ENCODE measurements at places on chromosomes 6 and 20.

DNA sequence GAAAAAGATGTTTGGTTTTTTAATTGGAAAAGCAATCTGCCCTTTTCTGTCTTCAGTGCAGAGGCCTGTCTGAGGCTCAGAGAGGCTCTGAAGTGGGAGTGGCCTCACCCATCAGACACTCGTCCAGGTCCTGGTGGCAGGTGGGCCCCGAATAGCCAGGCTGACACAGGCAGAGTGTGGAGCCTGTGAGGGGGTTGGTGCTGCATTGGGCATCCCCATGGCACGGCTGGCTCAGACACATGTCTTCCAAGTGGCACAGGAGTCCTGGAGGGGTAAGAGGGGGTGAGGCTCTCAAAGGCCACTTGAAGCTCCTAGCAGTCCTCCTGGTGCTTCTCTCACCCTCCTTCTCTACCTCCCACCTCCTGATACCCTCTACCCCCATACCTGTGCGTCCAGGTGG is 3.8 kb downstream of the NOTCH4 start:
- no peak for DNase-seq

- DNase-seq: no peak
Measured at GRCh38 chr6:125924169-125924568, 32.4 kb upstream of the HINT3 start.

DNA sequence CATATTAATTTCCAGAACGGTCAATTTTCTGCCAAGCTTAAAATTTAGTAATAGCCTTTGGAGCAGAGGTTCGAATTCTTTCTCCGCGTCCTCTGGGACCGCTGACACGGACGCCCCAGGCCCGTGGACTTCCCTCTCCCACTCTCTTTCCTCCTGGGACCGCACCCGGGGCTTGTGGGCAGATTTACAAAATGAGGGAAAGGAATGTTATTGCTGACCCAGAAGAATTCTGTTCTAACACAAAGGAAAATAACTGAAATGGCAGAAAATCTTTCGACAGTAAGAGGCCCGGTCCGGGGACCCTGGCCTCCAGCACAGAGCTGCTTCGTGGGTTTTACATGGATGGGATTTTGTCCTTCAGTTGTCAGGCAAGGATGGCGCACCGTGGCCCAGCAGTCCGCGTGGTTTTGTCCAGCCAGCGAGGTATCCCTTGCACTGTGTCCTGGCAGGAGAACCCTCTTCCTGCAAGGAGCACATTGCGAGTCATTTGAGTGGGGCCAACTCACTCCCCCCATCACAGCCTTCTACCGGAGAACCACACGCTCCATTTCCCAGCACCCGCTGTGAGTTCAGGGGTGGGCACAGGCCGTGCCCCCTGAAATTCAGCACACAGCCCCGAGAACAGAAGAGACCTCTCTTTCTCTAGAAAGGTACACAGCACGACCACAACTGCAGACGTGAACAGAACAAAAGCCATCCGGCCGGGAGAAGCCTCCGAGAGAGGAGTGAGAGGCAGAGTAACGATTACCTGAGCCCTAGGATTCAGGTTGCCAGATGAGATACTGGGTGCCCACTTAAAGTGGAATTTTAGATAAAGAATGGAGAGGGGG is 106.0 kb upstream of the AFDN start:
- DNase-seq: no peak

DNA sequence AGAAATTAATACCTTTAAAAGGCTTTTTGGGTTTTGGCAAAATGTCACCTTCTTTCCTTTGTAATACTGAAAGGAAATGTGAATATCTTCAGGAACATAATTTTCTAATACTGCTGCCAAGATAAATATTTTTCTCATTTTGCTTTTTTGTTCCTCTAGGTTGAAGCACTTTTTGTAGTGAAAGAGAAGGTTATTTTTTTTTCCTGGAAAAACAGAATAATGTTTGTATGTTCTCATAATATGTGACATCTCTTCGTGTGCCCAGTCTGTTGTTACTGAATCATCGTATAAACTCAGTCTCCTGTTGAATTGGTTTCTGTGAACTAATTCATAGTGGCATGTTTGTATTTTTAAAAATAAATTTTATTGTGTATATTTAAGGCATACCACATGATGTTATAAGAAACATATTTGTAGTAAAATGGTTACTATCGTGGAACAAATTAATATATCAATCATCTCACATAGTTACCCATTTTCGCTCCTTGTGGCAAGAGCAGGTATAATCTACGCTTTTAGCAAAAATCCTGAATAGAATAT is 74.4 kb downstream of the SH3BGRL2 start:
- DNase-seq: no peak

DNA sequence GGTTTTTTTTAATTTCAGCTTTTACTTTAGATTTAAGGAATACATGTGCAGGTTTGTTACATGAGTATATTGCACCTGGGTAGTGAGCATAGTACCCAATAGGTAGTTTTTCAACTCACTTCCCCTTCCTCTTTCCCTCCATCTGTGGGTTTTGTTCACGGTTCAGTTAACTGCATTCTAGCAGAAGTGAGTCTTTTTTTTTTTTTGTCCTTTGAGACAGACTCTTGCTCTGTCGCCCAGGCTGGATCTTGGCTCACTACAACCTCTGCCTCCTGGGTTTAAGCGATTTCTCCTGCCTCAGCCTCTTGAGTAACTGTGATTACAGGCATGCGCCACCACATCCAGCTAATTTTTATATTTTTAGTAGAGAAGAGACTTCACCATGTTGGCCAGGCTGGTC is 8.7 kb downstream of the UBR2 start:
- no peak for DNase-seq

DNA sequence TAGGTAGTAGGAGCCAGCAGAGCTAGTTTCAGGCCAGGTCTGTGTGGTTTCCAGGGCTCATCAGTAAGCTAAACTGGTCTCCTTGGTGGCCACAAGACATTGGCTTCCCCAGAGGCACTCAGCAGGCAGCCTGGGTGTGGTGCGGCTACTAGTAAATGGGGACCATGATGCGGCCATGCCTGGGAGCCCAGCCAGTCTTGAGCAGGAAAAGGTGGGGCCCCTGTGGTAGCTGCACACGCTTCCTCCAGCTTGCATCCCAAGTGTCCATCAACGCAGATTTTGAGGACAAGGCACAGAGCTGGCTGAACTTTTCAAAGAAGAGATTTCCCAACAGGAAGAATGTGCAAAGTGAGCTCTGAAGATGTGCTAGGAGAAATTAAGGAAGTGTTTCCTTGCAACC is 107.4 kb upstream of the NAA20 start:
- no peak for DNase-seq

GRCh38 chr6:87103977-87104601 is 9.2 kb upstream of the CGA start:
- DNase-seq: no peak

- no peak for DNase-seq
Measured at GRCh38 chr20:50550531-50550930, 40.3 kb downstream of the PTPN1 start.

- peak; percentile 67 for DNase-seq
Measured at GRCh38 chr6:150395388-150396009, 26.7 kb downstream of the IYD start.

DNA sequence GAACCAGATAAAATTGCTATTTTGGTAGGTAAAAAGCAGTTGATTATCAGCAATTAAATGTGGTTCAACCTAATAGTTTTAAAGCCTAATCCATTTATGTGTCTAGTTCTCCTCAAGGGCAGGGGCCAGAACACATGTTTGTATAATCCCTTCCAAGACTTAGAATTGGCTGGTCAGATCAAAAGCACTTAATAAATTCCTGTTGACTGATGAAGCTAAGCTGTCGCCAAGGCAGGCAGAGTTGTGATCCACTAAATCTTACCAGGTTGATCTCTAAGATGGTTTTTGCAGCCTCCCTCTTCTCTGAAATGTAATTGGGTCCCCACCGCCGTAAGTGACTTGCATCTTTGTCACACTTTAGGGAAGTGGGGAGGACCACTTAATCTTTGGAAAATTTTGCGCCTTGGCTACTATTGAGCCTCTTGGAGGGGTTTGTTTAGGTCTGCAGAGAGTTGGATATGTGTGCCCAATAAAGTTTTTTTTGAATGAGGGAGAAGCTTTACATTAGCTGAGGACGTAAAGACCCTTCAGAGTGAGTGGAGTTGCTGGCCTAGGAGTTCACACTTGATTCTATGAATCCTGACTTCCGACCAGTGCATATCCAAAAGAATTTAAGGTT is 65.9 kb downstream of the PHF20 start:
- no peak for DNase-seq

- DNase-seq: no peak
Measured at GRCh38 chr6:10416863-10417641, 2.2 kb upstream of the TFAP2A start.

GRCh38 chr6:56689663-56690062 is 47.0 kb upstream of the DST start:
- DNase-seq: no peak

- no peak for DNase-seq
Measured at GRCh38 chr6:168541307-168541706, 100.3 kb downstream of the SMOC2 start.

GRCh38 chr6:51842061-51842803 is 245.2 kb downstream of the PKHD1 start:
- no peak for DNase-seq

- no peak for DNase-seq
Measured at GRCh38 chr6:164417537-164418261, 891.7 kb downstream of the C6orf118 start.

GRCh38 chr6:131789219-131789618 is 18.6 kb upstream of the ENPP1 start:
- peak; percentile 60 for DNase-seq

GRCh38 chr6:39508515-39508914 is 186.0 kb upstream of the KCNK16 start:
- no peak for DNase-seq
